ENCODE measurements at places on chromosomes 13 and 19. TPM values are rescaled to one million over a fixed set of nuclear protein-coding genes. Genes with fewer than 3 reads are reported as not detected.

DNA sequence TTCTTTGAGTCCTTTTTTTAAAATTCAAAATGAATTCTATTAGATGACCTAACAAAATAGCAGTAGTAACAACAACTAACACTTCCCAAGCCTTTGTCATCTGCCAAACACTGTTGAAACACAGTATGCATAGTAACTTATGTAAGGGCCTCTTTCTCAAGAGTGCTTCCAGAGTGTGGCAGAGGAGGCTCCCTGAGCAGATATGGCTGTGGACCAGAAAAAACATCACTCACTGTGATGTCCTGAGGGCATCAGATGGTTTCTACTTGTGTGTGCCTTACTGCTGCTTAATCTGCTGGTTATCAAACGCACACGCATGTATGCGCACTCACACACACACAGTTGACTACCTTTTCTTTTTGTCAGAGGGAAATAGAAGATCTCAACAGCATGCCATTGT, 110.8 kb downstream of the DLEU7 start:
- no peak for DNase-seq

GRCh38 chr13:72462166-72462565, 265.3 kb downstream of the MZT1 start:
- DNase-seq = no peak

C1QTNF9B gene
- 0.58 TPM for total RNA-seq

- no peak for DNase-seq
Measured at GRCh38 chr13:77350811-77351210, 23.9 kb upstream of the MYCBP2 start.

GRCh38 chr19:12155324-12155860, 1.1 kb downstream of the ZNF625 start:
- DNase-seq = no peak

DNA sequence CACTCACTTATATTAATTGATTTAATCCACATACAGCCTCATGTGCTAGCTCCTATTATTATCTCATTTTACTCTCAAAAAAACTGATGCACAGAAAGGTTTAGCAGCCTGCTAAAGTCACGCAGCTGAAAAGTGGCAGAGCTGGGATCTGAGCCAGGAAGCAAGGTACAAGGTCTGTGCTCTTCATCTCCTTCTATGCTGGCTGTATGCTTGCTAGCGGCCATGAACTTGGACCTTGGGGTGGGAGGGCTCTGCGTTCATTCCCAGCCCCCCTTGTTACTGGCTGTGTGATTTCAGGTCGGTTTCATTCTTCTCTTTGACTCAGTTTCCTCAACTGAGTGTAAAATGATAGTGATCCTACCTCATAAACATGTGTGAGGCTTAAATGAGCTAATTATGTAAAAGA, 69.8 kb downstream of the ALOX5AP start:
- no peak for DNase-seq

GRCh38 chr19:54325631-54326030, 12.7 kb upstream of the LILRA5 start:
- no peak for DNase-seq

DNA sequence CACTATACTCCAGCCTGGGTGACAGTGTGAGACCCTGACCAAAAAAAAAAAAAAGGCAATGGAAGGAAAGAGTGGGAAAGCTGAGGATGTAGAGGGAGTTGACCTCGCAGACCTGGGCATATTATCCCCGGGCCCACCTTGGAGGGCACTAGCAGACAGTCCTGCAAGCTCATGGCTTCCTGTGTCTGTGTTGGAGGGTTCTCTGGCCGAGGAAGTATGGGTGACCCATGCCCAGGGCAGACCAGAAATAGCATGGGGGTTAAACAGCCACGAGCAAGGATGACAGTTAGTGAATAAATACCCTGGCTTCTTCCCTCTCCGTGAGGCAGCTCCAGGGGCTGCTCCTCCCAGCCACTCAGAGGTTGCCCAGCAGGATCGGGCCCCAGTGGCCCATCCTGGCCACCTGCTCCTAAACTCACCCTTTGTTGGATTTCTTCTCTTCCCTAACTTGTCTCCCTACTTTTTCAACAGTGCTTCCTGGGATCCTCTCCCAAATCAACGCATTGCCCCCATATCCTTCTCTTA, 485.8 kb downstream of the ZNF536 start:
- DNase-seq = no peak

- DNase-seq = no peak
Measured at GRCh38 chr13:74026753-74027152, 107.5 kb downstream of the KLF12 start.

- no peak for DNase-seq
Measured at GRCh38 chr19:36577271-36577996, 4.3 kb upstream of the ZNF529 start.

DNA sequence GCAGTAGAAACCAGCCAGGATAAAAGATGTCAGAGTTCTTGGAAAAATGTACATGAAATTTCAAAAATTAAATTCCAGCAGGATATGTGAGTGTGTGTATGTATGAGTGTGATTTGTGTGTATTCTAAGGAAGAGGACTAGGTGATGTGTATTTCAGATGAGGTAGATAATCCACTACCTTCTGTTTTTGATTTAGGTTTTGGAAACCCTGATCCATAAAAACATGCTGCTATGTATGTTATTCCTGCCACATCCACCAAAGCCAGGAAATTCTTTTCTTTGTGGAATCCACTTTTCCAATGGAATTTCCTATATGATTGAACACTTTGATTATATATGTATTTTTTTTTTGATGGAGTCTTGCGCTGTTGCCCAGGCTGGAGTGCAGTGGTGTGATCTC, 276.9 kb downstream of the UQCRFS1 start:
- DNase-seq = no peak

DNA sequence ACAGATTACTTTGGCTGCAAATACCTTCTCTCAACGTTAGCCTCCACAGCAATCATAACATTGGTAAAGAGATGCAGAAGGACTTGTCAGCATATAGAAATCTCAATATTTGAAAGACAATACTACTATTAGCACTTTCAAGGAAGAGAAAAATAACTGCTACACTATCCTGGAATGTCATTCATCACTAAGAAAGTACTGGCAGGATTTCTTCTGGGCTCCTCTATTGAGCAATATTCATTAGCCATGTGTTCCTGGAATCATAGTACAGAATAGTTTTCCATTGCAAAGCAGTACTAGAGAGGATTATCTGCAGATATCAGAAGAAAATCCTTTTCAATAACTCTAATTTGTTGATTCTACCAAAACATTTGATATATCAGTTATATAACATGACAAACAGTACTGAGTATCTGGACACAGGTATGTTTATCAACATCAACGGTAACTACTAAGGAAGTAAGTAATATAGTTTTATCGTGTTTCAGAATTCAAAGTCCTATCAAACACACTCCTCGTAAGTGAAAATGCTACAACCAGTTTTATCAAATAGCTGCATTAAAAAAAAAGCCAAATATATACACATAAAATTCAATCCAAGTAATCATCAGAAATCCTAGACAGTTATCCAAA, 27.3 kb downstream of the INTS6 start:
- DNase-seq = no peak

GRCh38 chr13:65508338-65508737, 1721.8 kb downstream of the PCDH9 start:
- no peak for DNase-seq

All from urinary bladder (tissue), 4 donors.